ENCODE measurements at places on chromosomes 2 and 18. TPM values are rescaled to one million over a fixed set of nuclear protein-coding genes. Genes with fewer than 3 reads are reported as not detected.

PKDCC gene
- total RNA-seq = 20.6 TPM

SNED1 gene
- 0.79 TPM for total RNA-seq

ELOA2 gene
- not detected for total RNA-seq

CHRND gene
- not detected for total RNA-seq

RBM43 gene
- total RNA-seq = 3.5 TPM

CEP192 gene
- total RNA-seq = 7.9 TPM

SCG2 gene
- 0.82 TPM for total RNA-seq

ASTL gene
- total RNA-seq = not detected

IL1F10 gene
- not detected for total RNA-seq

IL18RAP gene
- total RNA-seq = not detected

ARHGAP28 gene
- 0.03 TPM for total RNA-seq

OST4 gene
- 525 TPM for total RNA-seq

SCN2A gene
- total RNA-seq = not detected

REEP1 gene
- 1.1 TPM for total RNA-seq

FANCL gene
- total RNA-seq = 26.9 TPM
